T-cell (primary cell): ENCODE measurements at places on chromosomes 3 and 15. TPM values are rescaled to one million over a fixed set of nuclear protein-coding genes. Genes with fewer than 3 reads are reported as not detected.

GRCh38 chr3:159137949-159138348, 336.1 kb downstream of the MFSD1 start:
- DNase-seq, result no peak

- DNase-seq, result no peak
Observed at GRCh38 chr3:89565098-89565497, 457.7 kb downstream of the EPHA3 start.

DNA sequence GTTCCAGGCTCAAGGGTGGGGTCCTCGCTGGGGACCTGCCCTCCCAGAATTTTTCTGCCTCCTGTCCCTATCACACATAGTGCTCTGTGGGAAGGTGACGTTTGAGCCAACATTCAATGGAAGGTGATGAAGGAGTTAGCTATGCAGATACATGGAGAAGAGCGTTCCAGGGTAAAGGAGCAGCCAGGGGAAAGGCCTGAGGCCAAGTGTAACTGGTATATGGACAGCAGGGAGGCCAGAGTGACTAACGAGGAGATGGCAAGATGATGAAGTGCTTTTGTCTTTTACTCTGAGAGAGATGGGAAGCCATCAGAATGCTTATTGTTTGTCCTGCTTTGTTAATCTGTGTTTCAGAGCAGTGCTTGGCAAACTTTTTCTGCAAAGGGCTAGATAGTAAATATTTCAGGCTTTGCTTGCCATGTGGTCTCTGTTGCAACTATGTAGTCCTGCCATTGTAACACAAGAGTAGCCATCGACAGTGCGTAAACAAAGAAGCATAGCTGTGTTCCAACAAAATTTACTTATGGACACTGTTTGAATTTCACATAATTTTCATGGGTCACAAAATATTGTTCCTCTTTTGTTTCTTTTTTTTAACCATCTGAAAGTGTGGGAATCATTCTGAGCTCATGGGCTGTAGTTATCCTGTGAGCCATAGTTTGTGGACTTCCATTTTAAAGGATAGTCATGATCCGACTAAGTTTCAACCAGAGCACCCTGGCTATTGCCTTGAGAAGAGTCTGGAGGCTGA, 25.8 kb upstream of the PIAS1 start:
- DNase-seq, result no peak

GRCh38 chr15:60243769-60244168, 154.0 kb downstream of the ANXA2 start:
- DNase-seq, result no peak

DNA sequence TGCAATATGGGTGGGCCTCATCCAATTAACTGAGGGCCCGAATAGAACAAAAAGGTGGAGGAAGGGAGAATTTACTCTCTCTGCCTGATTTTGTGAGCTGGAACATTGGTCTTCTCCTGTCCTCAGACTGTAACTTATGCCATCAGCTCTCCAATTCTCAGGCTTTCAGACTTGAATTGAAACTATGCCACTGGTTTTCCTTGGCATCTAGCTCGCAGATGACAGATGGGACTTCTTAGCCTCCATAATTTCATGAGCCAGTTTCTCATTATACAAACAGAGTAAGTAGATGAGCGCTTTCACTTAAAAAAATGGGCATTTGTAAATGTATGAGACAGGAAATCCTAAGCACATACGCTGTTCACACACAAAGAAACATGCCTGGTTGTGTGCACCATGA, 8.7 kb upstream of the PTX3 start:
- no peak for DNase-seq

DNA sequence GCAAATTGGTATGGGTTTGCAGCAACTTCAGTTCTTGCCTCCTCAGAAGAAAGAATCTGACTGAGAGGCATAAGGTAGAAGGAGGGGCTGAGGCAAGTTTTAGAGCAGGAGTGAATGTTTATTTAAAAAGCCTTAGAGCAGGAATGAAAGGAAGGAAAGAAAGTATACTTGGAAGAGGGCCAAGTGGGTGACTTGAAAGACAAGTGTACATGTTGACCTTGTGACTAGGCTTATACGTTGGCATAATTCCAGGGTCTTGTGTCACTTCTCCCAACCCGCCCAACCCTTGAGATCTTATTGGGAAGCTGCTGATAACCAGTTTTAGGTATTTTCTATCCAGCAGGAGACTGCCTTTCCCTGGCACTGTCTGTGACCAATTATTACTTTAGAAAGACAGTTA, 436.9 kb upstream of the ZNF717 start:
- DNase-seq, result no peak

DNA sequence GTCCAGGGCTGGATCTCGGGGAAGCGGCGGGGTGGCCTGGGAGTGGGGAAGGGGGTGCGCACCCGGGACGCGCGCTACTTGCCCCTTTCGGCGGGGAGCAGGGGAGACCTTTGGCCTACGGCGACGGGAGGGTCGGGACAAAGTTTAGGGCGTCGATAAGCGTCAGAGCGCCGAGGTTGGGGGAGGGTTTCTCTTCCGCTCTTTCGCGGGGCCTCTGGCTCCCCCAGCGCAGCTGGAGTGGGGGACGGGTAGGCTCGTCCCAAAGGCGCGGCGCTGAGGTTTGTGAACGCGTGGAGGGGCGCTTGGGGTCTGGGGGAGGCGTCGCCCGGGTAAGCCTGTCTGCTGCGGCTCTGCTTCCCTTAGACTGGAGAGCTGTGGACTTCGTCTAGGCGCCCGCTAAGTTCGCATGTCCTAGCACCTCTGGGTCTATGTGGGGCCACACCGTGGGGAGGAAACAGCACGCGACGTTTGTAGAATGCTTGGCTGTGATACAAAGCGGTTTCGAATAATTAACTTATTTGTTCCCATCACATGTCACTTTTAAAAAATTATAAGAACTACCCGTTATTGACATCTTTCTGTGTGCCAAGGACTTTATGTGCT, 527 bp downstream of the B2M start:
- DNase-seq, result peak; percentile 49

DNA sequence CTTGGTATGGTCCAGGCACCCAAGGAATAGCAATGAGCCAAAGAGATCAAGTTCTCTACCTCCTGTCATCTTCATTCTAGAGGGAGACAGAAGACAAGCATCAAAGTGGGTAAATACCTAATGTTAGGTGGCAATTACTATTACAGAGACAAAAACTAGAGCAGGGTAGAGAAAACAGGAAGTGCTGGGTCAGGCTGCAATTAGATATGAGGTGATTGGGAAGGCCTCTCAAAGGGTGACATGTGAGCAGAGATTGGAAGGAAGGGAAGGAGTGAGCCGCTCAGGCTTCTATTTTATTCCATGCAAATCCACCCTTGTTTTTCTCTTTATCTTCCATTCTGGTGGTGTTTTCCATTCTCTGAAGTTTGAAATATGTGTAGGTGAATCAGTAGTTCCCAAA, 37.4 kb downstream of the EBLN2 start:
- DNase-seq, result no peak

DNA sequence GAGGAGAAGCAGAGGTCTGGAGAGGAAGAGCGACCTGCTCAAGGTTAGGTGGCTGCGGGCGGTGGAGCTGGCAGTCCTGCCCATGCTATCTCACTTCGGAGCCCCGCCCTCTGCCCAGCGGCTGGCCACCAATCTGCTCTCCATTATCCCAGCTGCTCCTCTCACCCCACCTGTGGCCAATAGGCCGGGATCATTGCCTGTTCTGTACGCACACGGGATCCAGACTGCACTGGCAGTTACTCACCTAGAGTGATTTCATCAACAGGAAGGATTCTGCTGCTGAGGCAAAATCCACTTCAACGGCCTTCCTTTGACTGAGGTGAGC, 100.6 kb downstream of the TLE3 start:
- no peak for DNase-seq

GRCh38 chr15:44193651-44194322, 1.3 kb downstream of the FRMD5 start:
- peak; percentile 2 for DNase-seq

- DNase-seq, result no peak
Observed at GRCh38 chr15:78088773-78089080, 3.6 kb upstream of the SH2D7 start.

DNA sequence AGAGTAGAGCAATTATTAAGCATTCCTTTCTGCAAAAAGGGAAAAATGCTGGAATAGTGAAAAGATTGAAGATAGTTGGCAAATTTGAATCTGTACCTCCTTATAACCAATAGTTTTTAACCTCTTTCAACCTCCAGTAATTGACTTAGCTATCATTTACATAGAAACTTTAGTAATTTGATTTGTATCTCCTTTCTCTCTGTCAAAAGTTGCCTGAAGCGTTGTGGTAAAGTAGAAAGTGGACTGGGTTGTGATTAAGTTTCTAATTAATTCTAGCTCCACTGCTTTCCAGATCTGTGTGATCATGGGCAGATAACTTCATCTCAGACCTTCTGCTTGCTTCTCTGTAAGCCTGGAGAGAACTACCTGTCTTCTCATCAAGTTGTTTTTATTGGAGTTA, 24.8 kb downstream of the GLCE start:
- no peak for DNase-seq

Gene ITGA11
- not detected for total RNA-seq

Gene FNDC3B
- 23.5 TPM for total RNA-seq

Gene IDH3A
- total RNA-seq, result 40.3 TPM

Gene GNAT1
- not detected for total RNA-seq

Gene DMXL2
- total RNA-seq, result 4.6 TPM
